ENCODE measurements at places on chromosomes 6 and 20.
A peak's percentile ranks its signal among the peaks of the same experiment; 100 is the strongest.

- no peak for DNase-seq
These were observed 4.5 kb upstream of the GATA5 start for GRCh38 chr20:62480318-62480717.

- DNase-seq, result no peak
These were observed 505.9 kb upstream of the CHD6 start for GRCh38 chr20:42123981-42124473.

GRCh38 chr6:80331522-80331921 is 225.1 kb downstream of the BCKDHB start:
- DNase-seq, result no peak

GRCh38 chr6:145199961-145200360 is 535.4 kb downstream of the EPM2A start:
- no peak for DNase-seq

DNA sequence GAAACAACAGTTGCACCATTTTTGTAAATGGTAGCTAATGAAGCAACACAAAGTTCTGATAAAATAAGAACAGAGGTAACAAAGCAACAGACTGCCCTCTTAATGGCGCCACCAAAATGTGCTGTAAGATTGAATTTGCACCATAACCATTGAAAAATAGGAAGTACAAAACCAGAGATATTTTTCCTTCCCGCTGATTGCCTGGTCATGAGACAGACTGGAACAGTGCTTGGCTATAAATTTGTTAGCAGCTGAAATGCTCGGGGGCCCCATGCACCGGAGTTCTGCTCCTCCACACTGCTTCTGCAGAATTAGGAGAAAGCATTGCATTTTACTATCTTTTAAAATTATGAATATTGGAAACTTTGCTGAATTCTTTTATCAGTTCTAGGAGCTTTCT is 164.4 kb upstream of the QKI start:
- no peak for DNase-seq

DNA sequence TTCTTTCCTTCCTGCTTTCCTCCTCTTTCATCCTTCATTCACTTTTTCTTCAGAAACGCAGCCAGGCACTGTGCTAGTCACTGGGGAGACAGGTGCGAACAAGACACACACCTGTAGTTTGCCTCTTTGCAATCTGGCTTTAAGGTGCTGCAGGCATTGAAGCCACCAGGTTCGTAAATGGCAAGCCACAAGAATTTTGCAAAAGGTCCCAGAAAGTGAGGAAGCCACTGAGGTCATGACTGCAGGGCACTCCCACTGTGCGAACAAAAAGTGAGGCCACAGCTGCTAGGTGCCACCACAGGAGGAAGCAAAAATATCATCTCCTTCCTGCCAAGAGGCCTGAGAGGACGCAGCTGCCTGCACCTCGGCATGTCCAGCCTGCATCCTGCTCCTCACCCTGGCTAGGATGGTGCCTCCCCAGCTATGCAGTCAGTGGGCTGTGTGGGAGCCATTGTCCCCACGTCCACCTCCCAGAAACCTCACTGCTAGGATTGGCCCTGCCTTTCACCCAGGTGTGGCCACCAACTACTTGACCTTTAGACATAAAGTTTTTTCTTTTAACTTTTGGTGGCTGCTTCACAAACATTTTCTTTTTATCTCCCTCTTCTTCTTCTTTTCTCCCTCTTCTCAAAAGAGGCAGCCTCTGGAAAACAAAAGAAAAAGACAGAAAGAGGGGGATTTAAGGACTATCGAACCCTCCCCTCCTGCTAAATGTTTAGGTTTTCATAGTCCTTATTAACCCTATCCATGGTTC is 230.8 kb downstream of the BCAS1 start:
- DNase-seq, result peak; percentile 96

GRCh38 chr6:53648184-53648943 is 17.2 kb downstream of the KLHL31 start:
- DNase-seq, result no peak

- DNase-seq, result no peak
These were observed 35.3 kb downstream of the NEDD9 start for GRCh38 chr6:11197175-11197536.

GRCh38 chr6:31588871-31589650 is 3.0 kb downstream of the LST1 start:
- no peak for DNase-seq

- no peak for DNase-seq
These were observed 232.0 kb downstream of the PTPRT start for GRCh38 chr20:42957704-42958095.

GRCh38 chr6:111573892-111574797 is 31.5 kb downstream of the TRAF3IP2 start:
- peak; percentile 72 for DNase-seq

DNA sequence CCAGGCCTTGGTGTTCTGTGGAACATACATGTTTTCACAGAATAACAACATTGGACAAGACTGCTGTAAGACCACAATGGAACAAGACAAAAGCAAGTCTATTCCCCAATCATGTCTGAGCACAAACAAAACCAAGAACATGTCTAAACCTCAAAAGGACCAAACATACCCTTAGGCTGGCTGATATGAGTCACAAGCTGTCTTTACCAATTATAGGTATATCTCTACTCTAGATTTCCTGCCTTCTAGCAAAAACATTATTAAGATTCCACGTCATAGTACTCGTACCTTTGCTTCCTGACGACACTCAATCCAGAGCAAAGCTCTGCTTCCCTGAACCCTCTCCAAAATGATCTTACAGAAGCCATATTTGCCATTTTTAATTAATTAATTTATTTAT is 15.4 kb upstream of the L3MBTL1 start:
- DNase-seq, result no peak

- no peak for DNase-seq
These were observed 10.7 kb upstream of the C20orf204 start for GRCh38 chr20:64025101-64025825.

- no peak for DNase-seq
These were observed 211.2 kb upstream of the MARCKS start for GRCh38 chr6:113645986-113646385.

DNA sequence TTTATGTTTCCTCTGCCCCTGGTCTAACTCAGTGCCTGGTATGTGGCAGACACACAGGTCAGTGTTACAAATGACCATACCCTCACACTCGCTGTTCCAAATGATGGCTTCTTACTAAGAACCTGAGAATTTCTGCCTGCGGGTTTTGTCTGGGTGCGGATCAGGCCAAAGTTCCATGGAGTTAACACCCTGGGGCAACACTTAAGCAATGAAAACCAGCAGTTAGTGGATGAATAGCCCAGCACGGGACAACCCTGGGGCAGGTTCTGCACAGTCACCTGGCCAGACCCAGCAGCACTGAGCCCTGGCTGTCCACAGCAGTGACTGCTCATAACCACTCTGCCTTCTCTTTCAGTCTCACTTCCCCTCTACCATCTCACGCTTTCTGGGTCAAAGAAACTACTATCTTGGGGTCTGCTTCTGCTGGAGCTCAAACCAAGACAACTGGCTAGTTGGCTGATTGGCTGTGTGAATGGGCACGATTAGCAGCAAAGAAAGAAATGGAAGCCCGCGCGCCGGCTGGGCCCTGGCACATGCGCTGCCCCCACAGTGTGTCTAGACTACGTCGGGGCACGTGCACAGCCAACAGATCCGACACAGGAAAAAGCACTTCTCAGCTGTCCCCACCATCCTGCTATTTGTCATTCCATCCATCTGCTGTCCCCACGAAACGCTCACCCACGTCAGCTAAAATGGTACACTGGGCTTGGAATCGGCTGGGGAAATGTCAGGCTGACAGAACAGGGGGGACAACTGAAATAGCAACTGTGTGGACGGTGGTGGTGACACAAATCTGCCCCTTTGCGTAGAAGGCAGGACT is 36.6 kb downstream of the MGME1 start:
- DNase-seq, result no peak

DNA sequence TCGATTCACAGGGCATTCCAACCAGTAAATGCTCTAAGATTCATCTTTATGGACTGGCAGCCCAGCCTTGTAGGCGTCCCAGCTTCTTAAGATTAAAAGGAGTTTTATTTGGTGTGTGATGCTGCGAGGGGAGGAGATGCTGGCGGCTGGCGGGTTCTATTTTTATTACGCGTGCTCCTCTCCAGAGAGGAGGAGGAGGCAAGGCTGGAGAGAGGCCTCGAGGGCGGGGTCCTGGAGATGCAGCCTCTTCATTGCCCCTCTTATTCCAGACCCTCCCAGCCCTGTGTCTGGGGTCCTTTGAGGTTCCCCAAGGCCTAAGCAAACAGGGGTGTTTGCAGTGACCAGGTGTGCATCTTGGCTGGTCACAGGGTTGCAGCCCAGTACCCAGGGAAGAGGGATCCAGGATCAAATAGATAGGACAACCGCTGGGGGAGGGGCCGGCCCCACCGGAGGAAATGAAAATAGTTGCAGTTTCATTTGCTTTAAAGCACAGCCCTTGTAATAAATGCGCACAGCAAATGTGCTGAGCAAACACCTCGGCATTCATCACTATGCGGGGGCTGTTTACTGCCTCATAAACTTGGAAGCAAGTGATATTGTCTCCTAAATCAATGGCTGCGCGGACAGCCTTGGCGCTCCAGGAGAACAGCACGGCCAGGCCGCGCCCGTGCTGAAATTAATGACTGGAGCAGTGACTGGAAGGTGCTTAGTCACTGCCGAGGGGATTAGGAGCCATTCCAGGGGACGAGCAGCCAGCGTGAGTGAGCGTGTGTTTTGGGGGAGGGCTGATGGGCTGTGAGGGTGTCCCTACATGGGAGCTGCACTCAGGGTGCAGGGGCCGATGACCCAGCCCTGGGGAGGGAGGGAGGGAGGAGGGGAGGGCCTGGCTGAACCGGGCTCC is 83.0 kb downstream of the TMEM242 start:
- DNase-seq, result no peak
